ENCODE measurements at places on chromosomes 7 and 10.

GRCh38 chr10:130805635-130806030, 505.9 kb downstream of the TCERG1L start:
- DNase-seq, result no peak

DNA sequence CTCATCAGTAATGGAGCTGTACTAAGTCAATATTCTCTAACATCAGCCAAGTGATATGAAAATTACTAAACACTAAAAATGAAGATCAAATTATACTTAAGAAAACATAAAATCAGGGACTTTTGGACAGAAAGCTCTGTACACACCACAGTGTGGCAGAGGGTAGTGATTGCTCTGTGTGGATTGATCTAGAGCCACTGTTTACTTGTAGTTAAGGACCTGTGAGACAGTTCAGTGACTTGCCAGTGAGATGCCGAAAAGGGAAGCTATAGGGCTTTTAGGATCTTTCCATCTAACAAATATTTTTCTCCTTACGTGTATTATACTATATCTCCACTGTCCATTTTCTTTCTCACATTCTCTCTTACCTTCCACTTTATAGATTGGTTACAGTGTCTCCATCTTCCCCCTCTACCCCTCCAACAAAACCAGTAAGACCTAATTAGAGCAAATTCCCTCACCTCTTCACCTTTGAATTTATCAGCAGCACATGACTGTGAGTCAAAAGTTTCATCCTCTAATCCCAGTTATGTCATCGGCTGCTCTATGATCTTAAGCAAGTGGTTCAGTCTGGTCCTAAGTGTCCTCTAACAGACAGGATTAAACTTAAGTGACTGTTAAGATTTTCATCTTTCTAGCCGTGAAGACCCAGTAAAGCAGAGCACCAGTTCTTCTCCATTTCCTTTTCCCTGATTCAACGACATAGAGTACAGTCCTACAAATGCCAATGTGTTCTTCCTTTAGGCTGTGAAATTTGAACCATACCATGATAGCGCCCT, 6.9 kb downstream of the PIK3CG start:
- no peak for DNase-seq

- DNase-seq, result no peak
These were observed 231.2 kb upstream of the STK17A start for GRCh38 chr7:43351683-43352082.

GRCh38 chr7:27843584-27844305, 103.8 kb downstream of the TAX1BP1 start:
- DNase-seq, result no peak

DNA sequence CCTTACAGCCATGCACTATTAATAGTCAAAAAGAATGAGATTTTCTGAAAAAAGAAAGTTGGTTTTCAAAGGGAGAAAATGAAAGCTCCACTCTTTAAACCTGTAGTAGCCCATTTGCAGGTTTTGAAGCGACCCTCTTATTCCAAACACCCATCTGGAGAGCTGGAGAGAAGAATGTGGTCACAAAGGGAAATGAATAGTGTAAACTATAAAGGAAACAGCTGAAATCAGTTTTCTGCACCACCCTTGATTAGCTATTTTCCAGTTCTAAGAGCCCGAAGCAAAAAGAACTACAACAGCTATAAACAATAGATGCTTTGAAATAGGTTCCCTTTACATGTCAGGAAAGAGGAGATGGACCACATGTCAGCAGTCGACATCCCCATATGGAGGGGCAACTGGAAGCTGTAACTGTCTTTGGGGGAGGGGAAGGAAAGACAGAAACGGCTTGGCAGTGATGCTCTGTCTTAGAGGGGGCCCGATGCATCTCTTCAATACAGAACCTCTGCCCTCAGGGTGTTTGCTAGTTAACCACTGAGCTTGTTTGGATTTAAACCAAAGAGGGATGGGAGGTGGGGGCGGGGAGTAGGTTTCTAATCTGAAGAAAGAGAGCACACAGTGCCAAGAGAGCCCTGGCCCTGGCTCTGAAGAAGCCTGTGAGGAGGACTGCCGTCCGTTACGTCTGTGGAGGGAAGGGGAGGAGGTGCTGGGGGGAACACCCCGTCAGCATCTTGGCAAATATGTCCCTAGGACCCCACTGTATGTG, 55.3 kb downstream of the CPVL start:
- DNase-seq, result no peak

GRCh38 chr7:70426249-70426880, 705.6 kb upstream of the GALNT17 start:
- DNase-seq, result no peak

GRCh38 chr10:123150271-123150985, 2.5 kb downstream of the HMX2 start:
- DNase-seq, result no peak

DNA sequence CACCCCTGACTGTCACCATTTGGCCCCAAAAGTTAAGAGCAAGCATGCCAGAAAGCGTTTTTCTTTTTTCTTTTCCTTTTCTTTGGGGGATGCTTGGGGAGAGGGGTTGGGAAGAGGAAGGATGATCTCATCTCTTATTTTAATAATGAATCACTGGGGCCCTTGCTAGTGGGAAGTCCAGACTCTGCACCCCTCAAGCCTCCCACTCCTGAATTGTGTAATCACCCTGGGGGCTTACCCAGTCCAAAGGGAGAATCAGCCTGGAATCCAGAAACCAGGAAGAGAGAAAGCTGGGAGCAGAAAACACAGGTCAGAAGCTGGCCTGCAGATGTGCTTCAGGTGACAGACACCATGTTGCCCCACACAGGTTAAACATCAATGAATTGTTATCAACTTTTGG, 14.7 kb upstream of the HABP2 start:
- DNase-seq, result no peak

DNA sequence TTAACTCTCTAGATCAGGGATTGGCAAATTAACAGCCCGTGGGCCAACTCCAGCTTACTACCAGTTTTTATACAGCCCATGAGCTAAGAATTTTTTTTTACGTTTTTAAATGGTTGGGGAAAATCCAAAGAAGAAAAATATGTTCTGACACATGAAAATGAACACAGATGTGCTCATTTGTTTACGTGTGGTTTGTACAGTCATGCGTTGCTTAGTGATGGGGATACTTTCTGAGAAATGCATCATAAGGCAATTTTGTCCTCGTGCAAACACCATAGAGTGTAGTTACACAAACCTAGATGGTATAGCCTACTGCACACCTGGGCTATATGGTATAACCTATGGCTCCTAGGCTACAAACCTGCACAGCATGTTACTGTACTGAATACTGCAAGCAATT, 8.3 kb upstream of the SMKR1 start:
- DNase-seq, result no peak

DNA sequence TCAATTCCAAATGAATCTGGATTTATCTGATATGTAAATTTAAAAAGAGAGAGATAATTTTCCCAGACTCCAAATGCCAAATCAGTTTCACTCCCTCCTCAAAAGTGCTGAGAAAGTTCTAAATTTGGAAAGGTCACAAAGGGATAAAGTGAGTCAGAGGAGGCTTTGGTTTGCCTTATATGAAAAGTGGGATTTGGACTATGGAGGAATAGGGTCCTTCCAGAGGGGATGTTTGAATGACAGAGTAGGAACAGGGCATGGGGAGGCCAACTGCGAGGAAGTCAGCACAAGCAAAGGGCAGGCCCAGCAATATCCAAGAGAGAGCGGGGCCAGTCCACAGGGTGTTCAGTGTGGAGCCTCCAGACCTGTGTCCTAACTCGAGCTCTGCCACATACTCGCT, 9.8 kb upstream of the FAS start:
- DNase-seq, result no peak

GRCh38 chr7:158798741-158799140, 30.6 kb downstream of the ESYT2 start:
- no peak for DNase-seq

DNA sequence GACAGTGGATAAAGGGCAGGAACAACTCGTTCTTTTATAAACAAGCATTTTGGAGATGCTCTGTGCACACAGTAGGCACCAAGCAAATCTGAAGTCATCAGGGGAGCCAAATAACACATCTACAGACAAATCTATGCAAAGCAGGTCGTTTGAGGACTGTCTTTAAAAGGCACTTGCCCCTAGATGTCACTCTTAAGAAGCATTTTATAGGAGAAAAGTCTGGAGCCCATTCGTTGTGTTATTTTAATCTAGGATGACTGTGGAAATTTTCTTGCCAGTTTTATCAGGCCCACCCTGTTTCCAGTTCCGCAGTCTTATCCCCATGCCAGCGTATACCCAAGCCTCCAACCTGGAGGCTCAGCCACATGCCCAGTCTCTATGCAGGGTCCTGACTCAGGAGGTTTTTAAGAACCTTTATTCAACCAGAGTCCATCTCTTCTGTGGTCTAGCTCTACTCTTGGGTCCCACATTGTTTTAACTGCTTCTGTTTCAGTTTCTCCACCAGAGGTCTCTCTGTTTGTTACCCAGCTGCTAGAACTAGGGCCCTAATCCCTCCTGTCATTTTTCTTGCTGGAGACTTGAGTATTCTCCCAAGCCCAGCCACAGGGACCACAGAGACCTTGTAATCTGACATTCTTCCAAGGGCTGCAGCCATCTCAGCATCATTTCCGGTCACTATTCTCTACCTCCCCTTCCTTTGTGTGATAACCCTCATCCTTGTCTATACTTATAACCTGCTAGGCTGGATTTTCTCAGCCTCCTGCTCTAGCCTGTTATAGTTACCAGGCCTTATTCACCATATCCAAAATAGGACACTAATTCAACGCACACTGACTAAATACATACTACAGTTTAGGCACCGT, 26.7 kb downstream of the PIK3CG start:
- no peak for DNase-seq

DNA sequence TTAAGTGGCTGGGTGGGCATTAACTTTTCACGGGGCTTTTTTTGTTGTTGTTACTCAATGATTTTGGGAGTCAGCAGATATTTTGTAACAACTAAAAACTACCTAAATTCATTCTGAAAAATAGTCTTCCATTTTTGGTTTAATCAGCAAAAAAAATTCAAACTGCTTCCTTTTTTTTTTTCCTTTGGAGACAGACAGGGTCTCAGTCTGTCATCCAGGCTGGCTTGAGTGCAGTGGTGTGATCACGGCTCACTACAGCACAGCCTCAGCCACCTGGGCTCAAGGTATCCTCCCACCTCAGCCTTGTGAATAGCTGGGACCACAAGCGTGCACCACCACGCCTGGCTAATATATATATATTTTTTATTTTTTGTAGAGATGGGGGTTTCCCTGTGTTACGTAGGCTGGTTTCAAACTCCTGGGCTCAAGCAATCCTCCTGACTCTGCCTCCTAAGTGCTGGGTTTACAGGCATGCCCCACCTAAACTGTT, 36.5 kb downstream of the SKIDA1 start:
- no peak for DNase-seq

- no peak for DNase-seq
These were observed 9.3 kb downstream of the ITGA8 start for GRCh38 chr10:15710455-15710854.

DNA sequence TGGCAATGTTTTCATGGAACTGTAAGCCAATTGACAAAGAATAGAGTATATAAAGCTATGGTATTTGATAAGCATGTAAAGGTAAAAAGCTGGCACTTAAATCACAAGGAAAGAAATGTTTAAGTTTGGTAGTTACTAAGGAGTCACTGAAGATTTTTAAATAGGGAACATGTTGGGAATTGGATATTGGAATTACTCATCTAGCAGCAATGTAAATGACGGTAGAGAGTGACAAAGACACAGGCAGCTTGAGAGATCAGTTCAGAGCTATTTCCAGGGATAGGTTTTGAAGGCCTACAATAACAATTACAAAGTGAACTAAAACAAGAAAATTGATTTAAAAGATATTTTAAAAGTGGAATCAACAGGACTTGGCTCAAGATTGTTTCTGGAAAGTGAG, 36.8 kb downstream of the SP8 start:
- no peak for DNase-seq

- no peak for DNase-seq
These were observed 41.8 kb downstream of the APBB1IP start for GRCh38 chr10:26479766-26480492.

DNA sequence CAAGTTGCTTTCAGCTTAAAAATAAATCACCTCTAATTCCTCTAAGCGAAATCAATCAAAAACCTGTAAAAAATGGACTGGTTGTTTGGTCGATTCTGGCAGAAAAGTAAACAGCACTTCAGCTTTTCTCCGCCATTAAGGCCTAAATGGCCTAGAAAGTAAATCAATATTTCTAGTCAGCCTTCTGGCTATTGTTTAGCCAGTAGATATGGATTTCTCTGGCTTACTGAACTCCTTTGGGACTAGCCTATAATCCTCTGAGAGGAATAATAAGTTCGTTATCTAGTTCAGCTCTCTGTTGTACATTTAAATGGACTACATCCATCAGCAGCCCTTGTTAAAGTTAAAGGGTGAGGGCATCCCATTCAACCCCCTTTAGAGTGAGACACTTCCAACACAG, 400.1 kb upstream of the ETV1 start:
- DNase-seq, result no peak

- DNase-seq, result no peak
These were observed 9.2 kb downstream of the AGR2 start for GRCh38 chr7:16795624-16796023.

DNA sequence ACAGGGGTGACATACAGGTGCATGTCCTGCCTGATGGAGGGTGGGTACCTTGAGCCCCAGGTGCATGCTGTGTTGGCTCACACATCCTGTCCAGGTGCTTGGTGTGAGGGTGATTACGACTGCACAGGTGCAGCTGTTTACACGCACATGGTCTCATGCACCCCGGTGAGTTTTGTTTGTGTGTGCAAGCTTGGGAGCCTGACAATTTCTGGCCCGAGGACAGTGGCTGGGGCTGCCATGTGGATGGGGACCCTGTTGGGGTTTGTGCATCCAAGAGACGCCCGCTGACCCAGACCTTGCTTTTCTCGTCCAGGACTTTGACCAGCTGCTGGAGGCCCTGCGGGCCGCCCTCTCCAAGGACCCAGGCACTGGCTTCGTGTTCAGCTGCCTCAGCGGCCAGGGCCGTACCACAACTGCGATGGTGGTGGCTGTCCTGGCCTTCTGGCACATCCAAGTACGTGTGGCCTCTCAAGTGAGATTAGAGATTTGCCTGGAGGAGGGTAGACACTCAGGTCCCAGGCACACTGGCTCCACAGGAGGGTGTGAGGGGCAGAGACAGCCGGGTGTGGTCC, 61.7 kb downstream of the PRF1 start:
- no peak for DNase-seq

- DNase-seq, result no peak
These were observed 190.5 kb upstream of the C7orf33 start for GRCh38 chr7:148400101-148400500.

- no peak for DNase-seq
These were observed 22.3 kb downstream of the ZNF503 start for GRCh38 chr10:75379212-75379724.

- DNase-seq, result no peak
These were observed 141.3 kb upstream of the FZD8 start for GRCh38 chr10:35783305-35783838.

DNA sequence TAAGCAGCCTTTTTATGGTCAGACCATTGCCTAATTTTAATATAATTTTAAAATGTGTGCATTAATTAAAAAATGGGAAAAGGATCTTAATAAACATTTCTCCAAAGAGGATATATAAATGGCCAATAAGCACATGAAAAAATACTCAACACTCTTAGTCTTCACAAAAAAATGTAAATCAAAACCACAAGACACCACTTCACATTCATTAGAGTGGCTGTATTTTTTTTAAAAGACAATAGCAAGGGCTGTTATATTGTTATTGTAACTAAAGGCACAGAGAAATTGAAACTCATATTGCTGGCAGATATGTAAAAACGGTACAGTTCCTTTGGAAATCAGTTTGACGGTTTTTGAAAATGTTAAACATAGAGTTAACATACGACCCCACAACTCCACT, 3.2 kb upstream of the CROT start:
- no peak for DNase-seq

Data from activated CD4-positive, alpha-beta T cell treated with anti-CD3 and anti-CD28 coated beads for 1 hour (primary cell).